ENCODE measurements at places on chromosomes 7 and 10.

- DNase-seq = no peak
Observed at GRCh38 chr7:158613481-158613880, 25.9 kb upstream of the PTPRN2 start.

GRCh38 chr7:46972205-46972604 lies 609.7 kb downstream of the TNS3 start:
- DNase-seq = no peak

DNA sequence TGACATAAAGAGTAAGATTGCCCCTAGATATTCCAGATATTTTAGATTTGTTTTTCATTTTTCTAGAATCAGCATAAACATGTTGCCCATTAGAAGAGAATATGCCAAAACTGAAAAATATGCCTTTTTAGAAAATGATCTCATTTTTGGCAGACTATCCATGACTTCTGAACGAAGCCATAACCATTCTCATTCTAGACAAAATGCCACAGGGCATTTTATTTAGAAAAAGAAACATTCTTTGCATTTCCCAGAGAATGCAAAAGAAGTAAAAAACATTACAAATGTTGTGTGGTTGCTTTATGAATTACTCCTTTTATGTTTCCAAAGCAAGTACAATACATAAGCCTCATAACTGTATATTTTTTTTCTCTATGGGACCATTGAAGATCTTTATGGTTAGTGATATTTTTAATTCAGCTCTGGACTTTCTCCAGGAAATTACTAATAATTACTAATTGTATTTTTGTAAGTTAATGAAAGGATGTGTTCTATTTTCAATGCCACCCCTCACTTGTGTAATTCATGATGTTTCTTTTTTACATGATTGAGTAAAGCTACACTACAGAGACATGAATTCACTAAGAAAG lies 109.6 kb upstream of the SEM1 start:
- DNase-seq = no peak

DNA sequence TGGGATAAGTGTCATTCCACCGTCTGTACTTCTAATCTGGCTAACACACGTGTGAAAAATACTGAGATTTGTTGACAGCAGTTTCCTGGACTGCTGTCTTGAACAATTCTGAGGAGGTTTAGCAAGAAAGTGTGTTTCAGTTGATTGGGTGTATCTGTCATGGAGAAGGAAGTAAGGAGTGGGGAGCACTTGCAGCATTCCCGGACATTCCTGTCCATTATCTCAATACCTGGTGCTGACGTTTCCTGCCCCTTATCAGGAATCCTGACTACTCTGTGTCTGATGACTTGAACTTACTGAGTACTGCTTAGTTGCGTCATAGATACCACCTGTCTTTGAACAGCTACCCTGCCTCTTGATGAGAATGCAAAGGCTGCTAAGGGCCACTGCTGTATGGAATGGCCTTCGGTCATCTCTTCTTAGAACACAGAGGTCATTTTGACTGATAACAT lies 72.0 kb upstream of the VKORC1L1 start:
- no peak for DNase-seq

DNA sequence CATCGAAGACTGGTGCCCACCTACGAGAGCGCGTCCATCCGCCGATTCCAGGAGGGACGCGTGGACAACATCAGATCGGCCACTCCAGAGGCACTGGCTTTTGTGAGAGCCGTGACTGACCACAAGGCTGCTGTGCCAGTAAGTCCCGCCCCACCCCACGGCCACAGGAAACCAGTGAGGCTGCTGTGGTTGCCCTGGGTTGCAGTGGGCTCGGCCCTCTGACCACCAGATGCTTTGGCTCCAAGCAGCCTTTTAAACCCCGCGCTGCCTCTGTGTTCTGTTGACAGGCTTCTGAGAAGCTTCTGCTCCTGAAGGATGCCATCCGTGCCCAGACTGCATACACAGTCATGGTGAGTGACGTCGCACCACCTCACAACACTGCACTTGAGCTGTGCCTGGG lies 24.4 kb upstream of the C10orf53 start:
- DNase-seq = no peak

DNA sequence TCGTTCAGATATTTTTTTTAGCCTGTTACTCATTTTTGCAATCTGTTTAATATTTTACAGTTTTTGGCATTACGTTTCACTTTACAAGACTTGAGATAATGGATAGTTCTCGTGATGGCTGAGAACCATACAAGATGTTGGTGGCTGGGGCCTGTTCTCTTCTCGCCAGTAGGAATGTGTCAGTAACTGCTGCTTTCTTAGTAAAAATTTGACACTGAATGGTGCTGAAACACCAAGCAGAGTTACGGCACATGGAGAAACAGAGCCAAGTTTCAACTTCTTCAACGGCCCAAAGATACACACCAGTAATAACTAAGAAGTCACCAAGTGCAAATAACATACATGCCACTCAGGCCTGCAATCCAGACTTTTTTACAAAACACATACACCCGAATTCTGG lies 130.4 kb downstream of the NRP1 start:
- no peak for DNase-seq

DNA sequence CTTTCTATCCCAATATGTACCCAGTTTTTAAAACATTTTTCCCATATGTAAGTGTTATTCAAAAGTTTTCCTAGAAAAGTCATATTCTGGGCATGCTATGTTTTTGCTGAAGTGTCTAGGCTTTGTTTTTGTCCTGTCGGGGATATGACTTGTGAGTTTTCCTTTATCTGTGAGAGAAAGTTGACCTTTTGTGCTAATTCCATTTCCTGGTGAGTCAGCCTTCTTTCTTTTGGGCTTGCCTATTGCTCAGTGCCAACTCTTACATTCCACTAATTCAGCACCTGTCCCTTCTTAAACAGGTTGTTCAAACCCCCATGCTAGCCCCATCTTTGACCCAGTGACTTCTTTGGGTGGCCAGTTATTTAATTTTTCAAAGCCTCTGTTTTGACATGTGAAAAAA lies 146.2 kb downstream of the AHR start:
- no peak for DNase-seq

DNA sequence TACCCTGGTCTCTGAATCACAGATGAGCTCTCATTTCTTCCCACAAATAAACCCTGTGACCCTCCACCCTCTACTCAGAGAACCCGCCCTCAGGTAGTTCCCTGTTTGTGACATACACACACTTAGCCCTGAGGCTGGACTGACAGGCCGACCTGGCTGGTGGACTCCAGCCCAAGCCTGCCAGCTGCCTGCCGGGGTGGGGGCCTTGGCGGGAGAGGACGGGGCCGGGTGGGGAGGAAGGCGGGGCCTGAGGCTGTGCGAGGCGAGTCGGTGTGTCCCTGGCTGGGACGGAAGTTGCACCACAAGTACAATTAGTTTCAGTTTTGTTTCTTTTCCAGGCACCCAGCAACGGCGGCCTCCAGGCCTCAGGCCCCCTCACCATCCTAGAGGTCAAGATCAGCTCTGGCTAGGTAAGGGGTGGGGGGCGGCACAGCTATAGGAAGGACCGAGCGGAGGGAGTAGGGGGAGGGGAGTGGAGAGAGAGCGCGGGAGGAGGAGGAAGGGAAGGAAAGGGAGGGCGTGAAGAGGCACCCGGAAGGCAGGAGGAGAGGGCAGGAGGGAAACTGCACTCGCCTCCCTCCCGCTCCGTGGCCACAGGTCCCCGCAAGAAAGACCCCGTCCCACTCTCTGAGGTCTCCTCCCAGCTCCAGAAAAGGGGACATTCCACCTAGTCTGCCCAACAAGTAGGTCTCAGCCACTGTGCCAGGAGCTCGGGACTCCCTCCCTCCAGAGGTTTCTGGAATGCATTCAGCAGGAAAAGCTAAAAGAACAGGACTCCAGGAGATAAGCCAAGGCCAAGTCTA lies at the start of gene TRIM56:
Gene TRIM56 (plus strand): TSS at position 320 of the 803 bp plus-strand sequence. CDS start 1,832 bp downstream, outside the sequence.
- DNase-seq = no peak

- DNase-seq = no peak
Observed at GRCh38 chr10:97482381-97482780, 15.8 kb downstream of the MMS19 start.

- no peak for DNase-seq
Observed at GRCh38 chr10:13871776-13872175, 285.0 kb downstream of the PRPF18 start.

DNA sequence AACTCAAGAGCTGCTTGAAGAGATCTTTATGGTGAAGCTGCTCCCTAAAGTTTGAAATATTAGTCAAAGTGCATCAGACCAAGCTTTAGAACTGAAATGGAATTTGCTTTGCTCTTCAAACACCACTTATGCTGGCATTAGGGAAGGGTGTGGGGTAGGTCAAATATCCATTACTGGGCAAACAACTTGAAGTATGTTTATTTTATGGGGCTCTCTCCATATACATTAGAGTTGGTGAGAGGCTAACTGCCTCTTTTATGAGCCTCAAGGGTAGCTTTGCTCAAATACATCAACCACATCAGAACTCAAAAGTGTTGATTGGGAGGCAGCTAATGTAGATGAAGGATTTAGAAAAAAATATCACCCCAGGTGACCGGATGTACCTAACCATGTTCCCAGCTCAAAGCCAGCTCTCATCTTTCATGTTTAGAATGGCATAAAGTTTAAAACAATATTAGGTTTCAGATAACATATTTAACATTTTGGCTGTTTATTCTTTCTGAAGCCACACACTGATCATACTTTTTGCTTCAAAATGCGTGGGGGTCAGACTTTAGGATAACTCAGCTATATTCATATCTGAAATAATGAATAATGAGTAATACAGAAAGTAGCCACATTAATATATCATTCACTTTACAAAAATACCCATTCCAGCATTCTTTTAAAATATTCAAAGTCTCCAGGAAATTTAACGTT lies 318.6 kb downstream of the PTEN start:
- DNase-seq = no peak

DNA sequence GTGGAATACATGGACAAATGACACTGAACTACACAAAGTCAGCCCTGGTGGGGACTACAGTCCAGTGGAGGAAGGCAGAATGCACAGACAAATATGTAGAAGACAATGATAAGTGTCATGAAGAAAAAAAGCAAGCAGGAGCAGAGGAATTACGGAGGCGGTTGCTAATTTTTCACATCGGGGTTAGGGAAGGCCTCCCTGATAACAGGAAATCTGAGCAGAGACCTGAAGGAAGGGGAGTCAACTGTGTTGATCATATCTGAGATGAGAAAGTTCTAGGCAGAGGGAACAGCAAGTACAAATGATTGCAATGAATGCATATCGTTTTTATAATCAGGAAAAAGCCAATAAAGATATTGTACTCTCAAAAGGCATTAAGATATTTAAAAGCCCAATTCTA lies 14.0 kb downstream of the KIAA1549 start:
- DNase-seq = no peak

DNA sequence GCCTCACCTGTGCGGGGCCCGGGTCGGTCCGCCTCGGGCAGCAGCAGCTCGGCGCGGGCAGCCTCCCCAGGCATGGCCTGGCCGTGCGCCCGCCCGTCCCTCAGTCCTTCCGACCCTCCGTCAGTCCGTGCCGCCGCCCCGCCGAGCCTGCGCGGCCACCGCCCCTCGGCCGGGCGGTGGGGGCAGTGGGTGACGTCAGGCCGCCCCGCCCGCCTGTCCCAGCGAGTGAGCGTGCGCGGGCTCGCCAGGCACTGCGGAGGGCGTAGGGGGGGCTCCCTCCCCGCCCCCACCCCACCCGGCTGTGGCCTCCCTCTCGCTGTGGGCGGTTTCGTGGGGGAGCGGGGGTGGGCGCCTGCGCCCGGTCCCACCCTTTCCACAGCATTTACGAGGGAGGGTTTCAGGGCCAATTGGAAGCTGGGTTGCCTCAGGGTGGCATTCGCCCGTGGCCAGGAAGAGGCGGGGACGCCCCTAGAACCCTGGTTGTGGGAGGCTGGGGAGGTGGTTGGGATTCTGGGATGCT lies at the start of gene NACAD:
Gene NACAD (minus strand): TSS at position 149 of the 520 bp plus-strand sequence. CDS start 75 bp downstream, at position 74.
- DNase-seq = no peak

DNA sequence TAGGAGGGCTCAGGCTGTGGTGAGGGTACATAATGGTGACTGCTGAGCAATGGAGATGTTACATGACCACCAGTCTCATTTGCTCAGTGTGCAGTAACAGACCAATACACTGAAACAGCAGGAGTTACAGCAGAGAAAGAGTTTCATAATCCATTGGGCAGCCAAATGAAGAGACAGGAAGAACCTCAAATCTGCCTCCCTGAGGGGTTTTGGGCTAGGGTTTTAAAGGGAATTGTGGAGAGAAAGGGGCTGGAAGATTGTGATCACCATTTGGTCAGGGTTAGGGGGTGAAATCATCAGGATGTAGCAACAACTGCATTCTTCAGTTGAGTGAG lies 838.3 kb downstream of the GRID1 start:
- DNase-seq = no peak

GRCh38 chr10:35458500-35459448 lies 122.5 kb downstream of the CCNY start:
- no peak for DNase-seq

DNA sequence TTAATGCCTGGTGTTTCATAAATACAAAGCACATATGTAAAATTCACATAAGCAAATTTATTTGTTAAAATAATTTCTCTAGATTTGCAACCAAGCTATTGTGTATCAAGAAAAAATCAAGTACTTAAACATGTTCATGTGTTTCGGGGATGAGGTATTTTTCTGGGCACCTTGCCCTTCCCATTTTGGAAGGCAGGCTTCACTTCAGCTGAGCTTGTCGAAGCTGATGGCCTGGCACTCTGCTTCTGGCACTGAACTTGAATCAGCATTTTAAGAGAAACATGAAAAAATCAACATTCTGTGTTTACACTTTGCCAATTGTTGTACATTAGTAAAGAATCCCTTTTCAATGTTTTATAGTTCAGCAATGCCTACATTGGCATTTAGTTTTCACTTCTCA lies 179.1 kb upstream of the STEAP4 start:
- no peak for DNase-seq

DNA sequence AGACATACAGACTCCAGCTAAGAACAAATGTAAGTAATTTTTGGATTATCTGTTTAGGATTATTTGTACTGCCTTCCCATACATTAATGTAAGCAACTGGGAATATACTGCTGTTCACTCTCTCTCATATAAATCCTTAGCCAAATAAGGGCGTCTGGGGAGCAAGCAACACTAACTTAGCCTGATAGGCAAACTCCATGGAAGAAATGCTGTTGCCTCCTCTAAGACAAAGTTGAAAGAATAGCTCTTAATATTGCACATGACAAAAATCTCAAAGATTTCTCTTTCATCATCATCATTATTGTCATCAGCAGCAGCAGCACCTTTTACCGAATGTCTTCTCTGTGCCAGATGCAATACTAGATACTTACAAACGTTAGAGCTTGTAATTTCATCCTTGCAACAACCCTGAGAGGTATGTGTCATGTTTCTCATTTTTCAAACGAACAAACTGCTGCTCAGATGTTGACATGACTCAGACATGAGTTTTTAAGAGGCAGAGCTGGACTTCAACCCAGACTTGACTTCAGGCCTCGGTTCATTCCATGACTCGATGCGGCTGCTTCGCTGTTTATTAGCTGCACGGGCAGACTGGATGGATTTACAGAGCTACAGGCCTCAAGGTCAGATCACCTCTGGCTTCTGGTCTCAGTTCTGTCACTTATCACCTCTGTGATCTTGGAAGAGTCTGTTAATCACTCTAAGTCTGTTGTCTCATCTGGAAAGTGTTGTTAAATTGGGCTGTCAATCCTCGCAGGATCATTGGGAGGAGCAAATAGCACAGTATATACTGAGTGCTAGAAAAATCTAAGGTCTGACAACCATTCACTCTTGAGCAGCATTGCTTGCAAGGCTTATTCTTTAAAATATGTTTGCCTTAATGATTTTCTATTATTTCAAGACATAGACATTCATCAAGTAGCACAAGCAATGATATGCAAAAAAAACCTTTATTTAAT lies 126.3 kb upstream of the CELF2 start:
- no peak for DNase-seq
